A549 treated with dexamethasone at 1 μM for 4 hours (cell line): ENCODE measurements at places on chromosomes 6 and 20. TPM values are rescaled to one million over a fixed set of nuclear protein-coding genes. Genes with fewer than 3 reads are reported as not detected.

The KCNQ5 gene
- 1.0 to 1.6 TPM (median 1.4 TPM) in 5 replicates for total RNA-seq

The MYH7B gene
- 0.03 to 0.18 TPM (median 0.16 TPM) in 5 replicates for total RNA-seq

The CHRNA4 gene
- total RNA-seq, result 0.28 to 1.3 TPM (median 0.61 TPM) in 5 replicates

The PAK5 gene
- total RNA-seq, result not detected in 5 replicates

The RIPPLY2 gene
- 0.31 to 0.49 TPM (median 0.39 TPM) in 4 of 5 replicates, not detected in the other for total RNA-seq

The ANKRD66 gene
- not detected in 5 replicates for total RNA-seq

The IL17A gene
- not detected in 5 replicates for total RNA-seq

The HNF4A gene
- 15.0 to 26.0 TPM (median 23.4 TPM) in 5 replicates for total RNA-seq

The GRM1 gene
- total RNA-seq, result 0.03 to 0.04 TPM in 2 of 5 replicates, not detected in the others

The CST5 gene
- not detected in 5 replicates for total RNA-seq

The BPIFA1 gene
- not detected in 5 replicates for total RNA-seq

The FAM162B gene
- total RNA-seq, result 0.11 TPM in 1 of 5 replicates, not detected in the others

The DZANK1 gene
- 2.0 to 2.8 TPM (median 2.6 TPM) in 5 replicates for total RNA-seq

The SLC12A5 gene
- total RNA-seq, result 13.5 to 16.4 TPM (median 13.9 TPM) in 5 replicates
